Right renal cortex interstitium (tissue), 3 donors: ENCODE measurements at places on chromosomes 4 and X. TPM values are rescaled to one million over a fixed set of nuclear protein-coding genes. Genes with fewer than 3 reads are reported as not detected.

Gene SYAP1
- polyA plus RNA-seq = 26.9 TPM

Gene TIGD2
- 12.5 TPM for polyA plus RNA-seq

Gene OCRL
- polyA plus RNA-seq = 30.4 TPM

DNA sequence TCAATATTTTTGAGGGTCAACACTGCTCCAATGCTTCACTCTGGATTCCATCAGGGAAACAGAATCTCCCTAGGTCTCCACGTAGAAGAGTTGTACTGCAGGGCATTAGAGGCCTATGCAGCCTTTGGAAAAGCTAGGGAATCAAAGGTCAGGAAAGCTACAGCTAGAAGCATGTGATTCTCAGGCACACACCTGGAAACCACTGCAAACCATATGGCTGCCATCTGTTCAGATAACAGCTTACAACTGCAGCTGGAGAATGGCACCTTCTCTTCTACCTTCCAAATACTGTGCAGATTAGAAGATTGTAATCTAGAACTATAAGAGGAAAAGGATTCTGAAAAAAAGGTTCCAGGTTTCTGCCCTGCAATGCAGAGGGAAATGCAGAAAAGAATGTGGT is 60.6 kb downstream of the BTC start:
- no peak for DNase-seq

GRCh38 chr4:23161787-23162186 is 469.1 kb downstream of the GBA3 start:
- DNase-seq = no peak

- no peak for DNase-seq
These were observed 48.8 kb upstream of the GRXCR1 start for GRCh38 chr4:42843694-42844093.

DNA sequence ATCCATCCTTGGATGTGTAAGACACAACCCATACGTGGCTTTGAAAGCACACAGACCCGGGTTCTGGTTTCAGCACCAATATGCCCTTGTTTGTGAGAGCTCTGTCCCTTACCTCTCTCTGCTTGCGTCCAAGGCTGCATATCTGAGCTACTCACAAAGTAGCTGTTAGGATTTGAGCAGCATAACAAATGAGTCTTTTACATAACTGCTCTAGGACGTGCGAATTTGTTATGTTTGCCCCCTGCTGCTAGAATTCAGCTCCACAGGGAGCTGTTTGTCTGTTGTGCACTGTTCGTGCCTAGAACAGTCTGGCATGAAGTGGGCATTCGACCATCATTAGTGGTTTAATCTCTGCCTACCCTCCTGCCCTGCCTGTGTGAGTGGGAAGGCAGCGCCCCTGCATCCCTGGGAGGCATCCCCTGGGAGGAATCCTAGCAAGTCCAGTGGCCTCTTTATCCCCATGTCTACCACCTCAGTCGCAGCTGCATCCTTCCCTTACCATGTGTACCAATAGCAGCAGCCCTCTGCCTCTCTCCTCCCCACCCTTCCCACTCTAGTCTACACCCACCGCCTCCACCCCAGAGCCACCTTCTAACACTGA is 42.1 kb downstream of the SLC2A9 start:
- DNase-seq = no peak
